Epithelial cell of prostate (primary cell): ENCODE measurements at places on chromosomes 7 and 10.
A peak's percentile ranks its signal among the peaks of the same experiment; 100 is the strongest.

DNA sequence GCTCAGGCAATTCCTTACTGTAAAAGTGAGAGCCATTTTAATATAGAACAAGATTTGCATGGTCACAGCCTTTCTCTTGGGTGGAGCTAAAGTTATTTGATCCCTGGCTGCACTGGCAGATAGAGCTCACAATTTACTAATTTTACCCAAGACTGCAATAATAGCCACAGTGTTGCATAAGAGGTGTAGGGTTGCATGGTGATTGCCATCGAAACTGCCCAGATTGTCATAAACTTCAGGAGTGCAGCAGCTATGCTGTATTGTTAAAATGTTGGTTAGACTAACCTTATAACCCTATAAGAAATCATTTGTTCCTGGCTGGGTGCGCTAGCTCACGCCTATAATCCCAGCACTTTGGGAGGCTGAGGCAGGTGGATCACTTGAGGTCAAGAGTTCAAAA, 50.0 kb downstream of the VCL start:
- DNase-seq, result no peak

GRCh38 chr7:98211676-98212531, 665 bp downstream of the BHLHA15 start:
- no peak for DNase-seq

GRCh38 chr7:65925040-65925439, 52.2 kb downstream of the VKORC1L1 start:
- no peak for DNase-seq

DNA sequence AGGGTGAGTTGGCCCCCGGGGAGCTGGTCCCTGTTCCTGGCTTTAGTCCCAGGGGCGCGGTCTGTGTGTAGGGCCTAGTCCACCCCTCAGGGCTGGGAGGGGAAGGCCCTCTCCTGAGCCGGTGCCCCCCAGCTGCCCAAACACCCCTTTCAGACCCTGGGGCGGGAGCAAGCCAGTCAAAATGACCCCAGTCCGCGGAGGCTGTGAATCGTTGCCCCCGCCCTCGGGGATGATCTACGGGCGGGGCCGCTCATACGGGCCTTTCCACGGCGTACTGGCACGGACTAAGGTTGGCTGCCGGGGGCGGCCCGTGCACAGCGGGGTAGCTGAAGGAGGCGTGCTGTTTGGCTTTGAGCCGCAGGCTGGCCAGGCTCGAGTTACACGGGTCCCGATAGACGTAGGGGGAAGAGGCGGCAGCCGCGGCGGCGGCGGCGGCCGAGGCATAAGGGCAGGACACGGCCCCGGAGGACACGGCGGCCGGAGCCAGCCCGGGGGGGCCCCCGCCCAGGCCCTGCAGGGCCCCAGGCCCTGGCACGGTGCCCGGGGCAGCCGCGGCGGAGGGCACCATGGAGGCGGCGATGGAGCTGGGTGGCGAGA, 4.3 kb downstream of the ELOVL3 start:
- DNase-seq, result no peak

- no peak for DNase-seq
Observed at GRCh38 chr7:15688279-15688626, 1.8 kb upstream of the MEOX2 start.

GRCh38 chr7:127437241-127437640, 44.7 kb upstream of the ZNF800 start:
- no peak for DNase-seq

DNA sequence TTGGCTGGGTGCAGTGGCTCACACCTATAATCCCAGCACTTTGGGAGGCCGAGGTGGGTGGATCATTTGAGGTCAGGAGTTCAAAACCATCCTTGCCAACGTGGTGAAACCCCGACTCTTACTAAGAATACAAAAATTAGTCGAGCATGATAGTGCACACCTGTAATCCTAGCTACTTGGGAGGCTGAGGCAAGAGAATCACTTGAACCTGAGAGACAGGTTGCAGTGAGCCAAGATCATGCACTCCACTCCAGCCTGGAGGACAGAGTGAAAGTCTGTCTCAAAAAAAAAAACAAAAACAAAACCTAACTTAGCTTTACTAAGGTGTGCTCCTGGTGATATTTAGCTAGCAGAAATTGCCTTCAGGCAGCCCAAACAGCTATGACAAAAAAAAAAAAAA, 24.3 kb upstream of the VDAC2 start:
- no peak for DNase-seq

- DNase-seq, result peak; percentile 58
Observed at GRCh38 chr10:12981570-12981969, 19.9 kb downstream of the CCDC3 start.

DNA sequence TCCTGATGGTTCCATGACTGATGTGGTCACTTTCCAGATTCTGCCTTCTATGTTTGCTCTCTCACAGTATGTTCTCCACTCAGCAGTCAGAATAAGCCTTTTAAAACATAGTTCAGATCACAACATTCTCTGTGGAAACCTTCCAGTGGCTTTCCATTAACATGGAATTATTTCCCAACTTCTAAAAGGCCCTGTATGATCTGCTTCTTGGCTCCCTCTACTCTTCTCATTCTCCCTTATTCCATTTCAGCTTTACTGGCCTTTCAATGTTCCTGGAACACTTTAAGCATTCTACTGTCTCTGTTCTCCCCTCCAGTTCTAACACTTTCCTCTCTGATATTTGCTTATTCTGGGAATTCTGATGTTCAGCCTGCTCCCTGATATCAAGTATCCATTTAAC, 325.6 kb downstream of the THSD7A start:
- DNase-seq, result no peak

- no peak for DNase-seq
Observed at GRCh38 chr7:27208998-27209397, 9.1 kb upstream of the HOXA13 start.

DNA sequence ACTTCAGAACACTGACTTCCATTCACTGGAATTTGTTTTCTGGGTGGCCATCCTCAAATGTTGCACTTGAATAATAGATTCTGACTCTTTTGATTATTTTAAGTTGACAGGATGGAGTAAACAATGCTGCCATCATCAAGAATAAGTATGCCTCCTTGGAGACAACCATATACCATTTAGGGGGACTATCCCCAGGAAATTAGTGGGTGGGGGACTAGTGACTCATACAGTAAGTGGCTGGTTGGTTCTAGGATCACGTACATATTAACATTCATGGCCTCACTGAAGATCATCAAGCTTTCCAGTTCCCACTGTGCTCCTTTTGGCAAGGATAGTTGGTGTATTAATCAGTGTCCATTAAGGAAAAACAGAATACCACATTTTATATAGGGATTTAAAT, 615.2 kb downstream of the CCSER2 start:
- no peak for DNase-seq

GRCh38 chr10:98249134-98249533, 18.9 kb downstream of the LOXL4 start:
- no peak for DNase-seq

DNA sequence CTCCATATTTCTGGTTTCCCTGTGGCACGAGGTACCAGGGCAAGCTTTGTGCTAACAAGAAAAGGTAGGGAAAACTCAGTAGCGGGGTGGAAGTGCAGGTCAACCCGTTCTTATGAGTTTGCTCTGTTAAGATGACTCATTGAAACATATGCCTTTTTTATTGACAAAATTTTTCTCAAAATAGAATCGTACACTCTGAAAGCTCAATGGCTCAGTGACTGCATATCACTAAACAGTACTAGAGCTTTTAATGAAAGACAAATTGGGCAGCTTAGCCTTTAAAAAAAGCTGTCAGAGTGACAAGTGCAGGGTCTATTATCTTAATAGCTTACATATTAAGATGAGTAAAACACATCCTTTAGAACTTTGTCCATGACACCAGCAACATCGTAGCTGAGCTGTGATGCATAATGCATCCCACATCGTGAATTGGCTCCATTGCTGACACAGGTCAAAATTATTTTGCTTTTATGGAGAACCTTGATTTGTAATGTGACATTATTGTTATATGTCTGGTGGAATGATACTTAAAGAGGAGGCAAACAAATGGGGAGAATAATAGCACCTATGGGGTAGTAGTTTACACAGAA, 264.4 kb downstream of the ETV1 start:
- no peak for DNase-seq

- DNase-seq, result no peak
Observed at GRCh38 chr7:139619367-139619657, 95.8 kb downstream of the CLEC2L start.

DNA sequence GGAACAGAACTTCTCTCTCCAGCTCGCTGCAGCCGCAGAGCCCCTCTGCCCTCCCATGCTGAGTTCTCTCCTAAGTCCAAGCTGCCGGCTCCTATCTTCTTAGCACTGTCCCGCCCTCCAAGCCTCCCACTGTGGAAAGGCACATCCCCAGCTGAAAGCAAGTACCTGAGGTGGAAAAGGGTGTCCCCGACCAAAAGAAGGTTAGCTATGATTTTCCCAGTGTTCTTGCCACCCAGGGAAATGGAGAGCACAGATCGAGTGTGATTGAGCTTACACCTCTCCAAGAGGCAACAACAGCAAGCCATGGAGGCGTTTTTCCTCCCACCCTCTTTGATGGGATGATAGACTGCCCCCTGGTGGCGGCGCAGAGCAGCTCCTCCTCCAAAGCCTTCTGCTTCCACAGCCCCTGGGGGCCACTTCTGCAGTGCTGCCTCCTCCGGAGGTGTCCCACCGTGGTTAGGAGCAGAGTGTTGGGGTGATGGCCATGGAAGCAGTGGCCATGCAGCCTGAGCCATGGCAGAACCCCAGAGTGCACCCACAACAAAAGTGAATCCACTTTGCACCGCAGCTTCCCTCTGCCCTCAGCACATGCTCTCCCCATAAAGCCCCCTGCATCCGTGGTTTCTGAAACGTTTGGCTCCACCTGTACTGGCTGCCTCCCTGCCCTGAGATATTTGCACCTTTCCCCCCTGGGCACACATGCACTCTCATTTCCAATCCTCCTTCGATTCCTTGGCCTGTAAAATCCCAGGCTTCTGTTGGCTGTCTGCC, 143.1 kb upstream of the STK17A start:
- DNase-seq, result peak; percentile 12

DNA sequence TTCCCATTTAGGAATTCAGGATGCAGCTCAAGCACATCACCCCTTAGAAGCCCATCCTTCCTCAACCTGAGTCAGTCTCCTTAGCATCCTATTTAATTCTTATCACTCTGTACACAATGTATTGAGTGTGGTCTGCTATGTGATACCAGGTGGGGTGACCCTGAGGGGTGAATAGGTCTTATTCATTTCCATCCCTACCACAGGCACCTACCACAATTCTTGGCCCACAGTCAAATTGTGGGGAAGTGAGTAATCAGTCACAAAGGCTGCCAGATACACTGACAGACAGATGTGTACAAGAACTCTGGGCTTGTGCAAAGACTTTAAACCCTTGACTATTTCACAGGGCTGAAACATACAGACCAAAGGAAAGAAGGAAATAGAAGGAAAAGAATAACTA, 560.5 kb downstream of the PARD3 start:
- DNase-seq, result peak; percentile 64

- no peak for DNase-seq
Observed at GRCh38 chr7:621572-622285, 102.1 kb upstream of the PDGFA start.

DNA sequence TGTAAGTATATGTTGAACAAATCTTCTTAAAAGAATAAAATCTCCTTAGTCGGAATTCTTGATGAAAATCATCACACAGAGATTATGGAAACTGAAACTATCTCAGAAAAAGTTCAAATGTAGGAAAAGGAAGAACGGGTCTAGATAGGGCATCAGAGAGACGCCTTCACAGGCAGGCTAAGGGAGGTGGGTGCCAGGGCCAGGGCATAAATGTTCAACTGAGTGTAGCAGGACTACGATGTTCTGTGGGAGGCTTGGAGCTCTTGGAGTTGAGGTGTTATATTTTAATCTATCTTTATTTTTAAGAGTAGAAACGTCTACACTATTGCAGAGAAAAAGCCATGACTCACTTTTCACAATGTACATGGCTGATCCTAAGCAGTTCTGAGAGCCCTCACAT, 101.2 kb downstream of the RSU1 start:
- DNase-seq, result no peak

DNA sequence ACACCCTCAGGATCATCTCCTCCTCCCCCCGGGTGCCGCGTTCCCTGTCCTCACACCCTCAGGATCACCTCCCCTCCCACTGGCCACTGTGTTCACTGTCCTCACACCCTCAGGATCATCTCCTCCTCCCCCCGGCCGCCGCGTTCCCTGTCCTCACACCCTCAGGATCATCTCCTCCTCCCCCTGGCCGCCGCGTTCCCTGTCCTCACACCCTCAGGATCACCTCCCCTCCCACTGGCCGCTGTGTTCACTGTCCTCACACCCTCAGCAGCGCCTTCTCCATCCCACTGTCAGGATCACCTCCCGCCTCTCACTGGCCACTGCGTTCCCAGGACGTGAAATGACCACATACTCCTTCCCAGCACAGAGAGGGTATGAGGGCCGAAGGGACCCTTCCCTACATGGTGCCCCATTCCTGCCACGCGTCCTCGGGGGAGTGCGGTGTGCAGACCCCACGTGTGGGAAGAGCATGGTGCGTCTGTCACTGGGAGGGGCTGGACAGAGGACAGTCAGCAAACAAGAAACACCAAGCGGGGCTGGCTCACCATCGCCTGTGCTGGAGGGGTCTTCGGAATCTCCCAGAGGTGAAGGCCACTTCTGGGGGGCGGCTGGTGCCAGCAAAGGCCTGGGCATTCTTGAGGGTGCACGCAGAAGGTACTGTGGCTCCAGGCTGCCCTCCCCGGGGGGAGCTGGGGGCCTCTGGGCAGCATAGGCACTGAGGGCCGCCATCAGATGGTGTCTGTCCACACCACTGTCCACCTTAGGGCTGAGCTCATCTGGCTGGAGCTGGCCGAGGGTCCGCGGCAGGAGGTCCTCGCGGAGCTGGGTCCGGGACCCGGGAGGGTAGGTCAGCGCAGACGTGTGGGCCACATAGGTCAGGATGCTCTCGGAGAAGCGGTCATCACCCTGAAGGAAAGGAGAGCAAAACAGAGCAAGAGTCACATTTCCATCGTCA, 421.0 kb downstream of the PTPRN2 start:
- no peak for DNase-seq

GRCh38 chr10:95834406-95834805, 73.4 kb upstream of the CC2D2B start:
- no peak for DNase-seq

DNA sequence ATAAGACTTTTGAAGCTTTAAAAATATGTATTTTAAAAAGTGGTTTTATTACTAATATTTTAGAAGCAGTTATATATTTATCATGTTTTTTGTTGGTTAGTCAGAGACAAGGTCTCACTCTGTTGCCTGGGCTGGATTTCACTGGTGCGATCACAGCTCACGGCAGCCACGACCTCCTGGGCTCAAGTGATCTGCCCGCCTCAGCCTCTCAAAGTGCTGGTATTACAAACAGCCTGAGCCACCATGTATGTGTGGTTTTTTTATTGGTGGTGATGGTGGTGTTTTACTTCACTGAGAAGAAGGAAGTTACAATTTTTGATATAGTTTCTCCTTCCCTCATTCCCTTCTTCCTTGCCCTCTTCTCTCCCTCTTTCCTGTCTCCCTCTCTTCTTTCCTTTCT, 13.4 kb downstream of the NHLRC2 start:
- DNase-seq, result no peak

- no peak for DNase-seq
Observed at GRCh38 chr7:132881317-132881716, 200.6 kb downstream of the CHCHD3 start.

GRCh38 chr10:111598433-111599059, 521.7 kb downstream of the ADRA2A start:
- no peak for DNase-seq
